Stimulated activated CD8-positive, alpha-beta memory T cell treated with anti-CD3 and anti-CD28 coated beads, Interleukin-4, amount 100 ng/mL, for 1 hour (primary cell): ENCODE measurements at places on chromosomes 3 and 15.

GRCh38 chr15:45456212-45457106 is 66.1 kb downstream of the SLC30A4 start:
- DNase-seq: peak; percentile 37

DNA sequence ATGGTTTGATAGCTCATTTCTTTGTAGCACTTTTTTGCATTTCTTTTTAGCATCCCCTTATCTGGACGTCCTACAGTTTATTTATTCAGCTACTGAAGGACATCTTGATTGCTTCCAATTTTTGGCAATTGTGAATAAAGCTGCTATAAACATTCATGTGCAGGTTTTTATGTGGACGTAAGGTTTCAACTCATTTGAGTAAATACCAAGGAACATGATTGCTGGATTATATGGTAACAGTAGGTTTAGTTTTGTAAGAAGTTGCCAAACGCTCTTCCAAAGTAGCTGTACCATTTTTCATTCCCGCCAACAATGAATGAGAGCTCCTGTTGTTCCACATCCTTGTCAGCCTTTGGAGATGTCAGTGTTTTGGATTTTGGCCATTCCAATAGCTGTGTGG is 29.5 kb upstream of the ACTL6A start:
- no peak for DNase-seq

- DNase-seq: no peak
These were observed 11.7 kb upstream of the RARRES1 start for GRCh38 chr3:158743664-158744566.

- DNase-seq: no peak
These were observed 31.4 kb downstream of the HPS3 start for GRCh38 chr3:149160754-149161300.

DNA sequence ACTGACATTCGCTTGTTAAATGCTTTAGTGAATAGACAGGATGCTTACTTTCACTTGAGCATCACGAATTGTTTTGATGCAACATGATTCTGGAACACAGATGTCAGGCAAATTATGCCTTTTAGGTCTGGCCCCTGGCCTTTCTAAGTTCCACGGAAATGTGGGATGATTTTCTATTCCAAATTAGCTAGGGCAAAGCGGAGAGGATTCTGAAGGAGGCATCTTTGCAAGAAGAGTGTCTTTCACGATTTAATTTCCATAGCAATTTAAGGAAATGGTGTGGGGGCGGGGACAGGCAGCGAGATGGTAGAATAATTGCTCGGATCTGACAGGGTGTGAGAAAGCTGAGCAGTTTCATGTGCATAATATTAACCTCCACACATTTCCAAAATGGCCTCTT is 238.5 kb upstream of the KCNMB2 start:
- DNase-seq: no peak

DNA sequence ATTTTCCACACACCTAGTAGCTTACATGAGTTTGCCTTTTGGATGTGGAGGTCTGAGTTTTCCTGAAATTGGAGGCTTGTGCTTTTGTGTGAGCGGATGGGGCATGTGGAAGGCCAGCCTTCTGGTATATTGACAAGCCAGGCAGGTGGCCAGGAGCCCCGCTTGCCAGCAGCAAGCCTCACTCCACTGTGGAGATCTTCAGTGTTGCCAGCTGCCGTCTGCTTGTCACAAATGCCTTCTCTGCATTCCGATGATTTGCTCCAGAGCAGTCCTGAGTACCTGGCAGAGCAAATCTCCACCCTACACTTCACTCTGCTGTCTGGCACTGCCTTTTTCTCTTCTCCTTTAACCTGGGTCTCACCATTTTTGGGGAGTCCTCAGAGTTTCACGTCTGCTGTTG is 29.1 kb upstream of the CHST2 start:
- DNase-seq: no peak

- DNase-seq: no peak
These were observed 613.4 kb downstream of the MCTP2 start for GRCh38 chr15:94844538-94845389.

- no peak for DNase-seq
These were observed 221.7 kb upstream of the ROPN1 start for GRCh38 chr3:124213641-124214040.
